ENCODE measurements at places on chromosomes 7 and 10.

GRCh38 chr10:3484306-3485056, 300.5 kb downstream of the KLF6 start:
- no peak for DNase-seq

DNA sequence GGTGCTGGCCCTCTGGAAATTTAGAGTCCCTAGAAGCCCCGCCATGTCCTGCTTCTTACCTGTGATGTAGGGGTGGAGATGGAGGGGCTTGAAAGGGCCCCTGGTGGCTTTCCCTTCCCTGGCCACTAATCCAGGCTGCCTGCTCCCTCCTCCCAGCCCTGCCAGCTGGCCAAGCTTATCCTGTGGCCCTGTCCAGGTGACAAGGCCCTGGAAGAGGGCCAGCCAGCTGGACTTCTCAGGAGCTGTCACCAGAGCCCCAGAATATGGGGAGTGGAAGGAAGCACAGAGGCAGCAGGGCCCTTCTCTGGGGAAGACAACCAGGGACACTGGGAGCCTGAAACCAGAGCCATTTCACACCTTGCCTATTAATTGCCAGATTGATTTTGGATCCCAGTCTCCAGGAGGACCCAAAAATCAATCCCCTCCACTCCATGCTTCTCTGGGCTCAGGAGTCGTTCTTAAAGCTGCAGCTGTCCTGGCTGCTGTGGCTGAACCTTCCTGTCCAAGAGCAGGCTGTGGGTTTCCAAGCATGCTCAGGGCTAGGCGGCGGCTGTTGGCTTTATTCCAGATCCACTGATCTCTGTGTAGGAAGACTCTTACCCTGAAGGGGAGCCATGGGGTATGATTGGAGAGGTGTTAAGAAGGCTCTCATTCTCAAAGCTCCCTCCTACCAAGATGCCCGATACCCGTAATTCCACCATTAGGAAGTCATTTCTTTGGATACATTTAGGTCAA, 52.6 kb upstream of the PCBD1 start:
- DNase-seq = no peak

GRCh38 chr7:86972072-86972471, 87.4 kb downstream of the ELAPOR2 start:
- DNase-seq = no peak

- DNase-seq = no peak
These were observed 53.8 kb downstream of the KCTD7 start for GRCh38 chr7:66682350-66683093.

- DNase-seq = no peak
These were observed 291.2 kb downstream of the POM121L12 start for GRCh38 chr7:53326634-53327033.

DNA sequence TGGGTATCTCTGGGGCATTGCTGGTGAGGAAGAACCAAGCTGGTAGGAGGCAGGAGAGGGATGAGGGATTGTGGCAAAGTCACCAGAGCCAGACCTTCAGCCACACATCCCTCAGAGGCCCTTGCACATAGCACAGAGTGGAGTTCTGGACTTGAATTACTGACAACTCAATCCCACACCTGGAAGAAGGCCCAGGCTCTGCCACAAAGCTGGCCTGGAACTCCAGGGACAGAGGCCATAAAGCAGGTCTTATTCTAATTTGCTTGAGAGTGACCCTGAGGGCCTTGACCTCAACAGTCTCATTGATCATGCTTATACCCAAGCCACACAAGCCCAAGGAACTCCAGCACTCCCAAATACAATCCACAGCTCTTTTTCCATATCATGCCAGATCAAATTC, 486.2 kb upstream of the ZMIZ1 start:
- DNase-seq = no peak

- DNase-seq = no peak
These were observed 11.6 kb downstream of the C10orf90 start for GRCh38 chr10:126658928-126659327.

DNA sequence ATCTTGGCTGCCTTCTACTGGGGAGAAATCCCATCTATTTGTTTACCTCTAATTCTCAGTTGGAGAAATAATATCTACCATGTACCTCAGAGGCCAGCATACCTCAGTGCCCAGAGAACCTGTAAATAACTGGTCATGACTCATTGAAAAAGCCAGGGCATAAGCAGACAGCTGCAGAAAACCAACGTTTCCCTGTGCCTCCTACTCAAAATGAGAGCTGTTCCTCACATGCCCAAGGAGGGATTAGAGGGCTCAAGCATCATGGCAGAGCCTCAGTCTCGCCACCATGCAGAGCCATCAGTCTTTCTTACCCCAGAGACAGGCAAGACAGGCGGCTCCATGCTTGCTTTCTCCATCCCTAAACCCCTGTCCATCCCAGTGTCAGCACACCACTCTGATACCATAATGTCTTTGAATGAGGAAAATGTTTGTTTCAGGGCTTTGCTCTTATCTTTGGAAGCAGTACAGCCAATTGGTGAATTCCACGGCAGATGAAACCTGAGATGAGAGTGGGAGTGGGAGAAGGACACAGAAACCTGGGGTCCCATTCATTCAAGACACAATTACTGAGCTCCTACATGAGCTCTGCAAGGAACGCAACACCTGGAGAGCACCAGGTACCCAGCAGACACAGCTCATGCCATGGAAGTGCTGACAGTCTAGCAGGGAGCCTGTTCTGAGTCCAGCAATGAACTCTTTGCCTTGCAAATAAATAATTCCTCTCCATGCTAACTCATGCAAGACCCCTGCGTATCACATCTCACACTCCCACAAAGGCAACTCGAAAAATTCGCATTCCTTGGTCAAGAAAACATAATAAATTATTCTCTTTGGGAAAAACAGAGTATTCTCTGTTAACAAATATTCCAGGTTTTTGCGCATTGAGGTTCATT, 21.1 kb downstream of the PON1 start:
- no peak for DNase-seq

DNA sequence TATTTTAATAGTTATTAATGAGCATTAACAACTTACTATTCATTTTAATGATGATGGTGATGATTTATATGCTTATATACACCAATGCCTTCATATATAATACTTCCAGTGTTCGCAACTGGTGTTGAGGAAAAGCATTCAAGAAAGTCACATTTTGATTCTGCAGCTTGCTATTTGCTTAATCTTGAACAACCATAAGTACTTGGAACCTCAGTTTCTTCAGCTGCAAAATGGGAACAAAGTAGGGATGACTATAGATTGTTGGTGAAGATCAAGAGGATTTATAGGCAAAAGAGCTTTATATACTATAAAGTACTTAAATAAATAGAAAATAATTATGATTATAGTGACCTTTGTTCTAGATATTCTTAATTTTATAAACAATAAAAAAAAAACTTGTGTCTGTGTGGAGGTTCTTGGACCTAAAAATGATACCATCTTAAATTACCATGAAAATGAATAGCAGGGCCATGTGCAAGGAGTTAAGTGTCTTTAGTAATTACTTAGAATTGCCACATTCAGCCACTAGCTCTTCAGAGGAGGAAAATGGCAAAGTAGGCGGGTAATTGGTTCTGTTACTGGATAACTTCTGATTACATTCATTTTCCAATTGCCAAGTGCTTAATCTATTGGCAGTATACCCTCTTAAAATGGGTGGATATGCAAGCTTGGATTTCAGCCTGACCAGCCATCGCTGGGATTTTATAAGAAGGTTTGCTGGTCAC, 4.5 kb downstream of the ARID5B start:
- no peak for DNase-seq

DNA sequence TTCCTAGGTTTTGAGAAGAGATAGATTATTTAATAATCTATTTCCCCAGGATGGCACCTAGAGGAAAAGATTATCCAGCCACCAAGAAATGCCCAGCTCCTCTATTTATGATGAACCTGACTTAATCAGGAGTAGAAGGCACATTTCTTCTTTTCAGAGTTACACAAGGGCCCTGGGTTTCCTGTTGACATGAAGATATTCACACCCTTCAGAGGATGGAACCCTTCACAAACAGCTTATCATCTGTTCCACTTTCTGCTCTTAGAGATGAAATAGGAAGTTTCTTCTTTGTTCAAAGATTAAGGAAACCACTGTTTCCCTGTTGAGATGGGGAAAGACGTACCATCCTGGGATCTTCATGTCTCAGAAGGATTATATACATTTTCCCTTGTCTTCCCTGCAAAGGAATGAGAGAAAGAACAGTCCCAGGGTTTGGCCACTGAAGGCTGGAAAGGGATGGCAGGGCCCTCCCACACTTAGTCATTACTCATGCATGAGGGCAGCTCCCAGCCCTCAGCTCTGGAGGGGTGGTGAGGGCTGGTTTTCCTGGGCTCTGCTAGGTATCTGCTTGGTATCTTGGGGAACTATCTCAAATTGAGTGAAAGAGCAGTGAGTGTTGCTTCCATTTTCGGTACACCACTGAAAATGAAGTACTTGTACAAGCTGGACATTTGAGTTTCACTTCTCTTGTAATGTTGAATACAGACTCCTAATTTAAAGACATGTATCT, 64.0 kb downstream of the MTPAP start:
- no peak for DNase-seq

DNA sequence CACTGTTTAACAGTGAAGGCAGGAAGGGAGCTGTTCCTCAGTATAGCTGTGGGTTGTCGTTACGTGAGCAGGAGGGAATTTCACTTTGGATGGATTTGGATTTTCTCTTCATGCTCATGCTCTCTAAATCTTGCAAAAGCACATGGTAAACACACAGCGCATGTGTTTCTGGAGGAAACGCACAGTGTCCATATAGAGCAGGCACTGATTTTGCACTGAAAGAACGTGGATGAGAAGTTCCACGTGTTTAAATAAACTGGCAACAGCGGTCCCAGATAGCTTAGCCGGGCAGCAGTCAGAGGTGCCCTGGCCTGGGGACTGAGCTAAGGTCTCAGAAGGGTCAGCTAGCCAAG, 188.6 kb downstream of the MGMT start:
- no peak for DNase-seq

- DNase-seq = no peak
These were observed 7.0 kb upstream of the HOXA11 start for GRCh38 chr7:27191833-27192545.

GRCh38 chr7:44292876-44293560, 32.4 kb downstream of the CAMK2B start:
- DNase-seq = no peak

GRCh38 chr7:98294798-98295382, 13.4 kb downstream of the BRI3 start:
- DNase-seq = no peak

DNA sequence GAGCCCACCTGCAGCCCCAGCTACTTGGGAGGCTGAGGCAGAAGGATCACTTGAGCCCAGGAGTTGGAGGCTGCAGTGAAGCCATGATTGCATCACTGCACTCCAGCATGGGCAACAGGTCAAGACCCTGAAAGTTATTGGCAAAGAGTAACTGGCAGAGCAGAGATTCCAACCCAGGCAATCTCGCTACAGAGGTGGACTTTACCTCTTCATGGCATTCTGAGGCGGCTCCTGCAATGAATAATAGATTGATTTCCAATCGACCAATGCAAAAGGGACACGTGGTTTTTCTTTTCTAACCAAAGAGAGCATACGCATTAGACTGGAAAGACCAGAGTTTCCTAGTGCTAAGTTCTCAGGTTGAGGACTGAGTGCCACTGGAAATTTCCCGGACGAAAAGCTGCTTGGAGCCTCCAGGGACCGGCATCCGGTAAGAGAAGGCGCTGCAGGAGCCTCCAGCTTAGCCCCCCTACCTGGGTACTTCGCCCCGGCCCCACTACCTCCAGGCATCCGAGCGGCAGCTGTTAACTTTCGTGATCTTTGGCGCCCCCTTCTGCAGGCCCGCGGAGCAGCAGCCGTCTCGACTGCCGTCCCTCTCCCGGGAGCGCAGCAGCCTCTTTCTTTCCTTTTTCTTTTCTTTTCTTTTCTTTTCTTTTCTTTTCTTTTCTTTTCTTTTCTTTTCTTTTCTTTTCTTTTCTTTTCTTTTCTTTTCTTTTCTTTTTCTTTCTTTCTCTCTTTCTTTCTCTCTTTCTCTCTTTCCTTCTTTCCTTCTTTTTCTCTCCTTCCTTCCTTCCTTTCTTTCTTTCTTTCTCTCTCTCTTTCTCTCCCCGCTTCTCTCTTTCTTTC, 4.1 kb downstream of the MBLAC1 start:
- no peak for DNase-seq

DNA sequence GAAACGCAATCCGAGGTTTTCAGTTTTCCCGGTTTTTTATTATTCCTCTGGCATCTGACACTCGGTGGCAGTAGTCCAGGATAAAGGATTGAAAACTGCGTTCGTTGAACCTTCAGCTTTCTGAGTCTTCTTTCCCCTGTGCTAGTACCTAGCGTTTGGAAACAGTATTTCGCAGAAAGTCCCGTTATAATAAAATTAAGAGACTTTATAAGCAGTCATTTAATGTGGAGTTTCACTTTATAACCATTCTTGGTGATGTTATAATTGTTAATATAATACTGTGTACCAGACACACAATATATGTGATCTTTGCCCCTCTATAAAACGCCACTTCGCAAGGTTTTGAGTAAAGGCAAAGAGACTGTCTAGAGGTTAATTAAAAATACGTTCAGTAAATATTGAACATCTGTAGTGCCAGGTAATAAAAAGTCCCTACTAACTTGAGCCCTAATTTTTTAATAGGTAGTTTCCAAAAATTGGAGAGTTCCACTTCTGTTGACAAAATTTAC, 874 bp downstream of the CISD1 start:
- no peak for DNase-seq

DNA sequence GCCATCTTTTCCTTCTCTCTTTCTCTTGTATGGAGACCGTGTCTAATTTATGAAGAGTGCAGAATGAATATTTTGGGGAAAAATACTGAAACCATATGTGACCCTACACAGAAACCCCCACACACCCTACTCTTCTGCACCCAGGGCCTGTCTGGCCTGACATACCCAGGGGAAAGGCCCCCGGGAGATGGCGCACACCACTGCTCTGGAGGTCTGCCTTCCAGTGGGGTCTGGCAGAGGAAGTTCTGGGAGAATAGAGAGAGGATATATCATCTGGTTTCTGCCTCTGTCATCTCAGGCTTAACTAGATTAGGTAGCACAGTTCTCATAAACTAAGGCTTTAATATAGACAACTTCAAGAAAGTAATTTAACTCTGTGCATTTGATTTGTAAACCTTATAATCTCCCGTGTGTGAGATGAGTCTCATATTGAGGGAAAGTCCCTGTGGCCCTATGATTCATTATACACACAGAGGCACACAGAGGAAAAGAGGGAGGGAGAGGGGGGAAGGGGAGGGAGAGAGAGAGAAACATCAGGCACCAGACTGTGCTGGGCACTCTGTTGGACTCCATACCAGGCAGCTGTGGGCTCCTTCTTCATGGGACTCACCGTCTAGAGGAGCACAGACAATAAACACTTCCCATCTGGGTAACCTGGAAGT, 123.3 kb downstream of the AOAH start:
- DNase-seq = no peak

DNA sequence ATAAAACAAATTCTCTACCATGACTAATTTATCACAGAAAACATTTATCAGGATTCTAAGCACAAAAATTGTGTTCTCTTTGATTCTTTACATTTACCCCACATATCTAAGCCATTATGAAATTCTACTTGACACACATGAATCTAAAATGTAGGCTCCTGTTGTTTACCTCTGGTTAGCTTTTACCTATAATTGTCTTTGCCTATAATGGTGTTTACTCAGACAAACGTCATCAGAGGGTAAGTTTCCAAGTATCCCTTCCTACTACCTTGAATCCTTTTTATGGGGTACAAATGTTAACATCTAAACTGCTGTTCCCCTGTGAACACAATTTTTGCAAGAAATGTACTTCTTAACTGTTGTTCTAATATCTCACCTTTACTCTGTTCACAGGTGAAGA, 63.5 kb downstream of the MINDY3 start:
- DNase-seq = no peak

GRCh38 chr7:112036071-112036470, 170.1 kb downstream of the DOCK4 start:
- DNase-seq = no peak
